ENCODE measurements at places on chromosomes 16 and 17. TPM values are rescaled to one million over a fixed set of nuclear protein-coding genes. Genes with fewer than 3 reads are reported as not detected.

- no peak overlapping the region for H3K27ac ChIP-seq
- H3K36me3 ChIP-seq, result peaks cover 1% of the 10 kb centered on the region
- no peaks in the 10 kb centered on the region for H3K27me3 ChIP-seq
- H3K4me3 ChIP-seq, result no peak overlapping the region
- H3K4me1 ChIP-seq, result no peaks in the 10 kb centered on the region
- DNase-seq, result no peak
Measured at GRCh38 chr17:60798576-60798975, 120.9 kb downstream of the BCAS3 start.

The ACOX1 gene
- total RNA-seq, result 23.3 TPM

The OR1A1 gene
- total RNA-seq, result not detected

The ATP2A1 gene
- 0.71 TPM for total RNA-seq

The CLEC16A gene
- 53.4 TPM for total RNA-seq

GRCh38 chr16:51682905-51683304 is 531.8 kb upstream of the SALL1 start:
- H3K36me3 ChIP-seq, result no peaks in the 10 kb centered on the region
- no peak overlapping the region for H3K27ac ChIP-seq
- DNase-seq, result no peak
- H3K4me3 ChIP-seq, result no peak overlapping the region

GRCh38 chr17:19409509-19409908 is 1.5 kb upstream of the RNF112 start:
- H3K27ac ChIP-seq, result no peak overlapping the region
- no peaks in the 10 kb centered on the region for H3K36me3 ChIP-seq
- no peaks in the 10 kb centered on the region for H3K27me3 ChIP-seq
- H3K4me3 ChIP-seq, result no peak overlapping the region

- DNase-seq, result no peak
- no peak overlapping the region for H3K4me3 ChIP-seq
- no peaks in the 10 kb centered on the region for H3K27me3 ChIP-seq
- H3K36me3 ChIP-seq, result no peaks in the 10 kb centered on the region
- no peak overlapping the region for H3K27ac ChIP-seq
Measured at GRCh38 chr17:67388986-67389385, 11.9 kb downstream of the PITPNC1 start.

DNA sequence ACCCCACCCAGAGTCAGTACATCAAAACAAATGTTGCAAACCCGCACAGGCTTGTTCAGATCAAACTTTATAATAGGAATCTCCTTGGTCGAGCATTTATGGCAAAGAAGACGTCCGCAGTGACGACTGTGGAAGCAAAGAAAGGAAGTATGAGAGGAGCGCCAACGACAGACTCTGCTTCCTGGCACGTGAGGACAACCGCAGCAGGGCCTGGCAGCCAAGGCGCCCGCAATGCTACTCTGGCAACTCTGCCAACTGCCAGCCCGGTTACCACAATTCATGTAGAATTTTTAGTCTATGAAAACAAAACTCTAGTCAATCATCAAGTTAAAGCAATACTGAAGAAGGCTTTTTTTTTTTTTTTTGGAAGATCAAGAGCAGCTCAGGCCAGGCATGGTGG is 24.8 kb downstream of the CYB5D2 start:
- peaks cover 5% of the 10 kb centered on the region for H3K4me1 ChIP-seq
- H3K36me3 ChIP-seq, result peaks cover 85% of the 10 kb centered on the region
- H3K4me3 ChIP-seq, result no peak overlapping the region
- DNase-seq, result no peak
- H3K27me3 ChIP-seq, result no peaks in the 10 kb centered on the region

The RAB11FIP4 gene
- 37.9 TPM for total RNA-seq

The KRTAP9-7 gene
- not detected for total RNA-seq

GRCh38 chr16:11255737-11256660 is at the start of gene SOCS1:
SOCS1 (minus strand) TSS chr16:11256204; CDS start chr16:11255478, 726 bp downstream.
- peaks cover 32% of the 10 kb centered on the region for H3K36me3 ChIP-seq
- peak; percentile 92 for DNase-seq
- no peaks in the 10 kb centered on the region for H3K27me3 ChIP-seq
- H3K27ac ChIP-seq, result peak within 1 kb of the TSS; percentile 98
- peaks cover 60% of the 10 kb centered on the region for H3K4me1 ChIP-seq

DNA sequence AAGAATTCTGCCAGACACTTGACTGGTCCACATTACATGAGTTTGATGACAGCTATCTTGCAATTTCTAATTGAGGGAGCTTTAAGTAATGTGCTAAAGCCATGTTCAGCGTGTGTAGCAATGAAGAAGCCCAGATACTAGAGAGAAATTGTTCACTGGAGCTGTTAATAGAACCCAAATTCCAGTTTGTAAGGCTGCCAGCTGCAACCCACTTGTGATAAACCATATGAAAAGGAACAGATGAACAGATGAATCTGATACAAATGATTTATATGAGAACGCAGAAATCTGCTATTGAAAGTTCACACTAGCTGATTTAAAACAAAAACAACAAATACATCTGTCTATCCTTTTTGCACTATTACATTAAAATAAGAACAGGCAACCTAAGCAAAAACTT is 6.2 kb downstream of the NACA2 start:
- peaks cover 13% of the 10 kb centered on the region for H3K27me3 ChIP-seq
- H3K36me3 ChIP-seq, result no peaks in the 10 kb centered on the region
- no peak for DNase-seq
- peaks cover 6% of the 10 kb centered on the region for H3K4me1 ChIP-seq
- H3K4me3 ChIP-seq, result no peak overlapping the region

GRCh38 chr17:83098241-83099085 is 19.1 kb downstream of the METRNL start:
- no peak overlapping the region for H3K4me3 ChIP-seq
- no peak for DNase-seq
- no peaks in the 10 kb centered on the region for H3K27me3 ChIP-seq
- H3K4me1 ChIP-seq, result peaks cover 29% of the 10 kb centered on the region
- no peak overlapping the region for H3K27ac ChIP-seq
- H3K36me3 ChIP-seq, result peaks cover 18% of the 10 kb centered on the region

DNA sequence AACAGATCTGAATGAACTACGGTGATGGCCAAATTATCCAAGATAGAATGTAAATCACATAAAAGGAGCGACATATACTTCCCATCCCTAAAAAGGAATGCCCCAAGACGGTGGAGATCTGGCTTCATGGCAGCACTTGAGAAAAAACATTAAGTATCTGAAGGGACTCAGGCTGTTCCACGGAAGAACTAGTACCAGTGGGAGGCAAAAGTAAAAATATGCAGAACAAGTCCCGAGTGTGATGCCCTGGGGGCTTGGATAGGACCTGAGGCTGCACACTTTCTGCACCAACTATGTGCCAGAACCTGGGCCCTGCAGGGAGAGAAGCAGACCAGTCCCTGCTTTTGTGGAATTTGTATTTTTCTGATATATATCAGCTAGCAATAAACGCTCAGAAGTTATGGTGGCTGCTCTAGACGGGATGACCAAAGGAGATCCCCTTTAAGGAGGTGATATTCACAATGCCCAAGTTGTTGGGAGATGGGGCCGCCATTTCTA is 539 bp upstream of the CKLF start:
- H3K27me3 ChIP-seq, result no peaks in the 10 kb centered on the region
- H3K4me1 ChIP-seq, result peaks cover 81% of the 10 kb centered on the region
- peak overlapping the region; percentile 92 for H3K27ac ChIP-seq
- no peak for DNase-seq
- peak overlapping the region; percentile 96 for H3K4me3 ChIP-seq

- DNase-seq, result no peak
- H3K27me3 ChIP-seq, result no peaks in the 10 kb centered on the region
- peaks cover 2% of the 10 kb centered on the region for H3K4me1 ChIP-seq
- H3K4me3 ChIP-seq, result no peak overlapping the region
Measured at GRCh38 chr16:88017587-88018101, 66.4 kb downstream of the BANP start.

DNA sequence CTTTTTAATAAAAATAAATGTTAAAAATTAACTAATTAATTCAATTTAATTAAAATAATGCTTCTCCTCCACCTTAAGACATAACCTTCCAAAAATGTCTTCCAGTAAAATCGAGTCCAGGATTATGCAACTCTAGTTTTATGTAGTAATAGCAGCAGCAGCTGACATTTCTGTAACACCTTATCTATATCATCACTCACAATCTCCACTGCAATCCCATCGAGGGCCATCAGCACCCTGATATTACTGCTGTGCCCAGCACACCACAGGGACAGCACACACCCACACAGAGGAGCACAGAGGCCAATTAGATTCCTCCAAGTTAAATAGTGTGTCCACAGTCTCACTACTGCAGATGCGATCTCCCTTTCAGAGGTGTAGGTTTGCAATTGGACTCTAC is 2.9 kb downstream of the RPH3AL start:
- peaks cover 10% of the 10 kb centered on the region for H3K27me3 ChIP-seq
- H3K4me1 ChIP-seq, result no peaks in the 10 kb centered on the region
- no peak for DNase-seq
- H3K36me3 ChIP-seq, result no peaks in the 10 kb centered on the region

- no peak for DNase-seq
- H3K4me3 ChIP-seq, result peak overlapping the region; percentile 91
Measured at GRCh38 chr17:7915179-7915610, 894 bp downstream of the RNF227 start.

GRCh38 chr17:42315402-42316156 is 27.3 kb downstream of the STAT5A start:
- DNase-seq, result no peak
- H3K4me1 ChIP-seq, result peaks cover 73% of the 10 kb centered on the region
- H3K27me3 ChIP-seq, result no peaks in the 10 kb centered on the region

DNA sequence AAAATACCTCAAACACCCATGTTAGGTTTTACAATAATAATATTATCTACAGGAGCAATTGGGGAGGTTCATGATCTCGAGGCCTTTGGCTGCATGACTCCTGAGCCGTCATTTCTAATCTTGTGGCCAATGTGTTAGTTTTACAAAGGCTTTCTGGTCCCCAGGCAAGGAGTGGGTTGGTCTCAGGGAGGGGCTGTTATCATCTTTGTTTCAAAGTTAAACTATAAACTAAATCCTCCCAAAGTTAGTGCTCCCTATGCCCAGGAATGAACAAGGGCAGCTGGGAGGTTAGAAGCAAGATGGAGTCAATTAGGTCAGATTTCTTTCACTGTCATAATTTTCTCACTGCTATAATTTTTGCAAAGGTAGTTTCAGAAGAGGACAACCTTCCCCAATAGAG is 9.1 kb upstream of the CCL5 start:
- no peak overlapping the region for H3K4me3 ChIP-seq
- no peaks in the 10 kb centered on the region for H3K36me3 ChIP-seq
- DNase-seq, result no peak
- peaks cover 1% of the 10 kb centered on the region for H3K4me1 ChIP-seq
- H3K27me3 ChIP-seq, result no peaks in the 10 kb centered on the region
- H3K27ac ChIP-seq, result no peak overlapping the region

The ACAP1 gene
- total RNA-seq, result 328 TPM

DNA sequence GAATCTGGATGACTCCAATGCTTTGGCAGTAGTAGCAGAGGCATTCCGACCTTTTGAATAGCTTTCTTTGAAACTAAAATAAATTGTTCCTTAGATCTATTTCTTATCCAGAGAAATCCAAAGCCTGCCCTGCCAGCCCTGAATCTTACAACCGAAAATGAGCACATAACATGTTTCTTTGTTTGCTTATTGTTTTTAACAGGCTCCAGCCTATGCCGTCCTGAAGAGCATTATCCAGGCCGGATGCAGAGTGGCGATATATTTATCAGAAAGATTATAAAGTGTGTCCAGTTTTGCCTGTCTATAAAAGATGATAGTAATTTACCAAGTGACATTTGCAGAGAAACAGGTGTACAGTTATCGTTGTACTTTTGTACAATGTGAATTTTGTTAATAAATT is 10.5 kb downstream of the COQ7 start:
- no peaks in the 10 kb centered on the region for H3K27me3 ChIP-seq
- peaks cover 60% of the 10 kb centered on the region for H3K36me3 ChIP-seq
- DNase-seq, result no peak
- no peak overlapping the region for H3K27ac ChIP-seq

The PAQR4 gene
- 2.7 TPM for total RNA-seq

- no peak overlapping the region for H3K4me3 ChIP-seq
- peaks cover 36% of the 10 kb centered on the region for H3K4me1 ChIP-seq
- DNase-seq, result no peak
- peaks cover 16% of the 10 kb centered on the region for H3K27me3 ChIP-seq
- H3K36me3 ChIP-seq, result no peaks in the 10 kb centered on the region
Measured at GRCh38 chr17:55462711-55463110, 41.1 kb upstream of the MMD start.

The MAP1LC3B gene
- total RNA-seq, result 52.9 TPM

DNA sequence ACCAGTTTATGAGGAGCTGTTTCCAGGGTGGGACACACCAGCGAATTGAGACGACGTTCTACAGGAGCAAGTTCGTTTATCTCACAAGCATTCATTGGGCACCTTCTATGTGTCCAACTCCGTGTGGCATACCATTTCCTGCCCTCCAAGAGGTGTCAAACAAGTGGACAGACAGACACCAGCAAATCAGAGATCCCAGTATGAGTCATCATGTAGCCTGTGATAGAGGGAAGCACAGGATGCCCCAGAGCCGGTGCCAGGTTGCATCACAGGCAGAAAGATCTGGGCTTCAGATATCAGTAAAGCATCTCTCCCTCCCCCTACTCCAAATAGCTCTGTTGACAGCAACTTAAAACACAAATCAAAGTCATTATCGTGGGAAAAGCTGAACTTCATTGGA is 31.8 kb upstream of the MAF start:
- no peak overlapping the region for H3K27ac ChIP-seq
- no peak for DNase-seq
- no peaks in the 10 kb centered on the region for H3K4me1 ChIP-seq
- no peak overlapping the region for H3K4me3 ChIP-seq
- peaks cover 5% of the 10 kb centered on the region for H3K27me3 ChIP-seq

The PRSS36 gene
- total RNA-seq, result 0.56 TPM

- no peaks in the 10 kb centered on the region for H3K27me3 ChIP-seq
- peaks cover 71% of the 10 kb centered on the region for H3K4me1 ChIP-seq
- no peak for DNase-seq
- peak overlapping the region; percentile 76 for H3K4me3 ChIP-seq
- H3K27ac ChIP-seq, result peak overlapping the region; percentile 92
- H3K36me3 ChIP-seq, result peaks cover 28% of the 10 kb centered on the region
Measured at GRCh38 chr16:83806036-83806435, 1.7 kb upstream of the HSBP1 start.

The BAHCC1 gene
- total RNA-seq, result 0.13 TPM

The C17orf78 gene
- total RNA-seq, result not detected

The P2RX1 gene
- total RNA-seq, result 26.0 TPM

GRCh38 chr17:50055055-50055425 is 870 bp upstream of the ITGA3 start:
- H3K27ac ChIP-seq, result peak overlapping the region; percentile 41
- peak overlapping the region; percentile 91 for H3K4me3 ChIP-seq
- no peaks in the 10 kb centered on the region for H3K36me3 ChIP-seq
- H3K4me1 ChIP-seq, result peaks cover 29% of the 10 kb centered on the region
- no peak for DNase-seq
- H3K27me3 ChIP-seq, result peaks cover 21% of the 10 kb centered on the region
